ENCODE measurements at places on chromosomes 13 and 19.

DNA sequence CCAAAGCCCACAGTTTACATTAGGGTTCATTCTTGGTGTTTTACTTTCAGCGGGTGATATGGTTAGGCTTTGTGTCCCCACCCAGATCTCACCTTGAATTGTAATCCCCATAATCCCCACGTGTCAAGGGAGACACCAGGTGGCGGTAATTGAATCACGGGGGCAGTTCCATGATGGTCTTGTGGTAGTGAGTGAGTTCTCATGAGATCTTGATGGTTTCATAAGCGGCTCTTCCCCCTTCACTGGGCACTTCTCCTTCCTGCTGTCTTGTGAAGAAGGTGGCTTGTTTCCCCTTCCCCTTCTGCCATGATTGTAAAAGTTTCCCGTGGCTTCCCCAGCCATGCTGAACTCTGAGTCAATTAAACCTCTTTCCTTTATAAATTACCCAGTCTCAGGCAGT, 12.0 kb downstream of the FPR2 start:
- H3K27me3 ChIP-seq, result peaks cover 67% of the 10 kb centered on the region
- H3K36me3 ChIP-seq, result no peaks in the 10 kb centered on the region
- H3K27ac ChIP-seq, result no peak overlapping the region
- no peak overlapping the region for H3K4me3 ChIP-seq

- H3K27me3 ChIP-seq, result peaks cover 6% of the 10 kb centered on the region
- no peaks in the 10 kb centered on the region for H3K36me3 ChIP-seq
- H3K4me3 ChIP-seq, result no peak overlapping the region
- no peak overlapping the region for H3K27ac ChIP-seq
Measured at GRCh38 chr13:26688980-26689379, 71.6 kb downstream of the GPR12 start.

DNA sequence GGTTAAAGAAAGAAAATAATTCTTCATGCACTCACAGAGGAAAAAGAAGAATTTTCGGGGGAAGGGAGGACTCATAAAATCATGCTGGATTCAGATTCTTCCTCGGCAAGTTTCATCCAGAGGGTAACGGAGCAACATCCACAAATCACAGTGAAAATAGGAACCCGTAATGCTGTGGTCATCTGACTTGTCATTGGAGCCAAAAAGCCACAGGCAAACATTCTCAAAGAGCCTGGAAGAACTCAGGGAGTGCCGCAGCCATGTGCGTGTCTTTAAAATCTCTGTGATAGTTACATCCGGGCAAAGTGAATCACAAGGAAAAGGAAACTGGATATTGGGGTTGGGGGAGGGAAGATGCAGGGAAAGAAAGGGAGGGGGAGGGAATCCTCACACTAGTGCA, 33.0 kb upstream of the VSTM2B start:
- DNase-seq, result no peak
- H3K4me3 ChIP-seq, result no peak overlapping the region
- H3K27ac ChIP-seq, result no peak overlapping the region
- no peaks in the 10 kb centered on the region for H3K36me3 ChIP-seq
- H3K27me3 ChIP-seq, result peaks cover 46% of the 10 kb centered on the region

GRCh38 chr13:22018076-22018835, 347.4 kb downstream of the FGF9 start:
- no peaks in the 10 kb centered on the region for H3K36me3 ChIP-seq
- peaks cover 12% of the 10 kb centered on the region for H3K4me1 ChIP-seq
- no peak overlapping the region for H3K27ac ChIP-seq
- H3K27me3 ChIP-seq, result no peaks in the 10 kb centered on the region
- DNase-seq, result no peak

- no peak overlapping the region for H3K4me3 ChIP-seq
- no peak overlapping the region for H3K27ac ChIP-seq
- no peaks in the 10 kb centered on the region for H3K4me1 ChIP-seq
- H3K36me3 ChIP-seq, result no peaks in the 10 kb centered on the region
- peaks cover 3% of the 10 kb centered on the region for H3K27me3 ChIP-seq
- no peak for DNase-seq
Measured at GRCh38 chr13:78836238-78836784, 177.4 kb upstream of the OBI1 start.

DNA sequence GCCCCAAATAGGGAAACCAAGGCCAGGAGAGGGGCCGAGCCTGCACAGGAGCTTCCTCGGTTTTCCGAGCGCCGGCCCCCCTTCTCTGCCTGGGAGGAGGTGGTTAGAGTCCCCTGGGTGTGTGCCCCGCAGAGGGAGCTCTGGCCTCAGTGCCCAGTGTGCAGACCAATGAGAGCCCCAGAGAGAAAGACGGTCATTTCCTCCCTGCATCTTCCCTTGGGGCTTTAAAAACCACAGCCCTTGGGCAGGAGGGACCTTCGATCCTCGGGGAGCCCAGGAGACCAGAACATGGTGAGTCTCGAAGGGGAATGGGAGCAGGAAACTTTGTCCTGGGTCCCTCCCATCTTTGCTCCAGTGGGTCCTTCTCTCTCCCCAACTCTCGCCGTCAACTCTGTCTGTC, at the start of gene C5AR1:
TSS of gene C5AR1 (plus strand) at position 254 of the 400 bp plus-strand sequence. CDS start at position 289, 35 bp downstream.
- DNase-seq, result no peak
- peaks cover 32% of the 10 kb centered on the region for H3K27me3 ChIP-seq
- no peak within 1 kb of the TSS for H3K4me3 ChIP-seq
- peaks cover 4% of the 10 kb centered on the region for H3K4me1 ChIP-seq
- no peaks in the 10 kb centered on the region for H3K36me3 ChIP-seq

- no peaks in the 10 kb centered on the region for H3K27me3 ChIP-seq
- H3K36me3 ChIP-seq, result peaks cover 37% of the 10 kb centered on the region
- DNase-seq, result no peak
- H3K4me1 ChIP-seq, result peaks cover 80% of the 10 kb centered on the region
- H3K27ac ChIP-seq, result no peak overlapping the region
- no peak overlapping the region for H3K4me3 ChIP-seq
Measured at GRCh38 chr13:29564818-29565217, 30.7 kb downstream of the SLC7A1 start.
